Mesendoderm (in vitro differentiated cells): ENCODE measurements at places on chromosomes 1 and 21.

GRCh38 chr1:63935553-63935952 is 161.7 kb downstream of the ROR1 start:
- no peak for DNase-seq

- peak; percentile 51 for DNase-seq
Observed at GRCh38 chr1:217135987-217136894, 413.0 kb upstream of the ESRRG start.

DNA sequence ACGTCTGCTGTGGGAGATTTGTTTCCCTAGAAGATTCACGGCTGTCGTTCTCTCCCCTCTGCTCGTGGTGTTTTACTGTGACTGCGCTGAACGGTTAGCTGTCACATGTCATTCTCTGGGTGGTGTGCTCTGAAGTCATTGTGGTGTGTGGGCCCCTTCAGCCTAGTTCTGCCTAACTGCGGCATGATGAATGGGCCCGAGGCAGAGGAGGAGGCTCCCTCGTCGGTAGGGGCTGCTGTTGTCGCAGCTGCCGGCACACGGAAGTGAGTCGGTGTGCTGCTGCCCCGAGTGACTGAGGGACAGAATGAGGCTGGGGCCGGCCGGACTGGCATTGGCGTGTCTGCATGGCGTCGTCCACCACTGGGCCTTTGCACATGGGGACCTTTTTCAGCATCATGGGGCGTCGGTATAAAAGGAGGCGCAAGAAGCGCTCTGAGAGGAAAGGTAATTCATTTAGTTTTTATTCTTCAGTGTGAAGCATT is 77.9 kb downstream of the ADARB1 start:
- peak; percentile 71 for DNase-seq

- DNase-seq: no peak
Observed at GRCh38 chr1:226995365-226996332, 55.6 kb downstream of the COQ8A start.

DNA sequence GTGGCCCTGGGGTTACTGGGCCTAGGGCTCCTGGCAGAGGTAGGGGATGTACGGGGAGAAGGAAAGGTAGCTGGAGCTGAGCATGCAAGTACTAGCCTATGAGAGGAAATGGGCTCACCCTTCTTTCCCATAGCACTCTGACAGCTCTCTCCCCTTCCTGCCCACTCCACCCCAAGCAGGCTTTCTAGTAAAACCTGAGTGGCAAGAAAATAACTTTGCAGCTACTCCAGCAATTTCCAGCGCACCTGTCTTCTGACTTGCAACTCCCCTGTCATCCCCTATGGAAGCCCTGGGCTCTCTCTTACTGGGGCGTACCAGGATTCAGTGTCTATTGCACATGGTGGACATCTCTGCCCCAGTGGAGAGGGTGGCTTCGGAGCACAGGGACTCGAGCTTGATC is 6.7 kb upstream of the IVL start:
- no peak for DNase-seq

- no peak for DNase-seq
Observed at GRCh38 chr1:11158720-11159321, 30.3 kb upstream of the ANGPTL7 start.

GRCh38 chr1:65424573-65424889 is 4.1 kb downstream of the LEPR start:
- peak; percentile 39 for DNase-seq

DNA sequence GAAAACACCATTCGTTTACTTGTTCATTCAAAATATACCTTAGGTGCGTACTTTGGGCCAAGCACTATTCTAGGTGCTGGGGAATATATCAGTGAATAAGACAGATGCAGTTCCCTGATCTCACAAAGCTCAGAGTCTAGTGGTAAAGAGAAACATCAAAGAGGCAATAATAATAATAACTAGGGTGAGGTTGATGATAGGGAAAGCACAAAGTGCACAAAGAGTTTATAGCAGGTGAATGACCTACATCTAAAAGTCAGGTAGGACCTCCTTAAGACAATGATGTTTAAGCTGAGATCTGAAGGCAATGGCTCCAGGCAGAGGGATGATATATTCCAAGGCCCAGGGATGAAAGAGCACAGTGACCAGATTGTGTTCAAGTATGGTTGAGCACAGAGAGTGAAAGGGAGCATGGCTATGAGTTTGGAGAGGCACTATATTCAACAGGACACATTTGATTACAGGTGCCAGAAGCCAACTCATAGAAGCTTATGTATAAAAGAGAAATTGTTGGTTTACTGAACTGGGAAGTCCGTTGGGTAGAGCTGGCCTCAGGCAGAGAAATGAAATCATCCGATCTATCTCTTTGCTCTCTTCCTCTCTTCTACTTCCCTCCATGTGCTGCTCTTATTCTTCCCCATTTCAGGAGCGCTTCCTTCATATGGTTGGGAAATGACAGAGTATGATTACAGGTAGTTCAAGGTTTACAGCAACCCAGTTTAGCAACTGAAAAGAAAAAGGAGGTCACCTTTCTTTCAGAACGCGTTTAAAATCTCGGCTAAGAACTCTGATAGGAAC is 23.0 kb upstream of the CCT8 start:
- DNase-seq: no peak

GRCh38 chr1:112508278-112509004 is at the start of gene WNT2B:
Gene WNT2B (plus strand): TSS chr1:112508965. CDS start chr1:112509263, 298 bp downstream.
- DNase-seq: peak; percentile 78

GRCh38 chr1:42730988-42731387 is 9.0 kb downstream of the CLDN19 start:
- peak; percentile 64 for DNase-seq

DNA sequence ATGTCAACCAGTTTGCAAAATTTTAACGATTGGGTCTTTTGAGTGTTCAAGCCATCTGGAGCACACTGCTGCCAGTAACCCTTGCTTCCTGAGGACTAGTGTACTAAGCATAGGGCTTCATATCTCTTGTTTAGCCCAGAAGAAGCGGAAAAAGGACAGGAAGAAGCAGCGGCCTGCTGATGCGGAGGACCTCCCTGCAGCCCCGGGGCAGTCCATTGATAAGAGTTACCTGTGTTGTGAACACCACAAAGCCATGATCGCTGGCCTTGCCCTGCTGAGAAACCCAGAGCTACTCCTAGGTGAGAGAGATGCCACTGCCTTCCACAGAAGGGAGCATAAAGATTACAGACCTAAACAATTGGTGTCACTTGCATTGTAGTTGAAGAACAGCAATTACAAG is 8.9 kb downstream of the METTL13 start:
- DNase-seq: no peak

DNA sequence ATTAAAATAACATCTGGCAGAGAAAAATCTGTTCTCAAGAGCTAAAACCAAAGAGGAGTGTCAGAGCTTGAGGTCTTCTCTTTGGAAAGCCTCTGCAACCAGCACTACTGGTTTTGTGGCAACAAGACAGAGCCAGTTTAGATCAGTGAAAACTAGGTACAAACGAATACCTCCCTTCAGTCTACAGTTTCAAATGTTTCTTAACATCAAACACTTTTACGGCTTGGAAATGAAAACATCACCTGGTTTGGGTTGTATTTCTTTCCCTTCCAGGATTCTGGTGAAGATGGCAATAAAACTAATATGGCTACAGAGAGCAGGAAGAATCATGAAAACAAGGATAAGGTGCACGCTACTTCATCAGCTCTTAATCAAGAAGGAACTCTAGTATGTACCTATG is 339.4 kb upstream of the ESRRG start:
- no peak for DNase-seq

GRCh38 chr1:166080277-166080966 is 86.4 kb downstream of the FAM78B start:
- DNase-seq: no peak

DNA sequence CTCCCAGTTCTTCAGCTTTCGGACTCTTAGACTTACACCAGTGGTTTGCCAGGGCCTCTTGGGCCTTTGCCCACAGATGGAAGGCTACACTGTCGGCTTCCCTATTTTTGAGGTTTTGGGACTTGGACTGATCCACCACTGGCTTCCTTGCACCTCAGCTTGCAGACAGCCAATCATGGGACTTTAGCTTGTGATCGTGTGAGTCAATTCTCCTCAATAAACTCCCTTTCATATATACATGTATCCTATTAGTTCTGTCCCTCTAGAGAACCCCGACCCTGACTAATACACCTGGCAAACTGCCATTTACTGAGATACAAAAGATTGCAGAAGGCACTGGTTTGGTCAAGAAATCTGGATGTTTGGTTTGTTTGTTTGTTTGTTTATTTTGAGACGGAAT is 6.4 kb upstream of the RAB4A start:
- DNase-seq: no peak

- no peak for DNase-seq
Observed at GRCh38 chr1:215453440-215453839, 113.7 kb upstream of the KCTD3 start.

DNA sequence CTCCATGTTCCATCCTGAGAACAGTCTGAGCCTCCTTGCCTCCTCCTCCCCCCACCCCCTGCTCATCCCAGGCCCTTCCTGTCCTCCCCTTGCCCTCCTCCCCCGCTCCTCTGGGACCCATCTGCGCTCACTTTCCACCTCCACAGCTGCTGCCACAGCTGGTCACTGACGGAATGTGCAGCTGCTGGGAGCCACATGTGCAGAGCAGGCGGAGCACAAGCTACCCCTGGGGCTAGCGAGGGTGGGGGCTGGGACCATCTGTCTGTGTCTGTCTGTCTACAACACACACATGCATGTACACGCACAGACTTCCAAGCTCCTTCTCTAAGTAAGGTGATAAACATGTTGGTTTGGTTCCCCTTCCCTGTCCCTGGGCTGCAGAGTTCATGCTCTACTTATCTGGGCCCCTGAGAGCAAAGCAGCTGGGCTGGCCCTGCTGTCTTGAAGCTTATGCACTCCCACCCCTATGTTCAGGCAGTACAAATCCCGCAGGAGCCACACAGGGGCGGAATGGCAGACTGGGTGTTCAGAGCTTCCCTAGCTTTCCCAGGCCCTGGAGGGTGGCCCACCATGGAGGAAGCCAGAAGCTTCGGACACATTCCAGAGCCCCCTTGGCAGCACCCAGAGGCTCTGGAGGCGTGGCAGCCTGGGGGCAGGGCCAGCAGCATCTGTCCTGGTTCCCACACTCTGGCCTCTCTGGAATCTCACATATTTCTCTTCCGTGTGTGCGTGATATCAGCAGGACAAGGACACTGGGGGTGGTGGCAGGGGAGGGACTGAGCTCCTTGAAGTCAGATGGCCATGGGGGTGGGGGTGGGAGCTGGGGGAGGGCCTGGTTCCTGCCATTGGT is 7.0 kb upstream of the HEYL start:
- peak; percentile 79 for DNase-seq
